ENCODE measurements at places on chromosomes 4 and X.

DNA sequence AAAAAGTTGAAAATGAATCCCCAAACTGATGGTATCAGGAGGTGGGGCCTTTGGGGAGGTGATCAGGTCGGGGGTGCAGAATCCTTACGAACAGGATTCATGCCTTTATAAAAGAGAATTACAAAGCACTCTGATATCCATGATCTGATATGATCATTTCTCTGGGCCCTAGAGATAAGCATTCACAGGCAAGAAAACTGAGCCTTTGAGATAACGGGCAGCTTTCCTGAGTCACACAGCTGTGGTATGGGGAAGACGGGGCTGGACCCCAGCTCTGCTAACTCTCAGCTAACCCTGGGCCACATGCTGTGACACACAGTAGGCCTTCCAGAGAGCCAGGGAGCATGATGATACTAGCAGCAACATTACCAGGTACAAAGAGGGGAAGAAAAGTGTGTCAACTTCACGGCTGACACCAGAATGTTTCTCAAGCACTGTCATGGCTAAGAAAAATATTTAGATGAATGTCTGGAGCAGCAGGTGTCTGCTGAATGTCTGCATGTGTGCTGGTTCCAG is 85.1 kb downstream of the SLC2A9 start:
- DNase-seq = no peak

DNA sequence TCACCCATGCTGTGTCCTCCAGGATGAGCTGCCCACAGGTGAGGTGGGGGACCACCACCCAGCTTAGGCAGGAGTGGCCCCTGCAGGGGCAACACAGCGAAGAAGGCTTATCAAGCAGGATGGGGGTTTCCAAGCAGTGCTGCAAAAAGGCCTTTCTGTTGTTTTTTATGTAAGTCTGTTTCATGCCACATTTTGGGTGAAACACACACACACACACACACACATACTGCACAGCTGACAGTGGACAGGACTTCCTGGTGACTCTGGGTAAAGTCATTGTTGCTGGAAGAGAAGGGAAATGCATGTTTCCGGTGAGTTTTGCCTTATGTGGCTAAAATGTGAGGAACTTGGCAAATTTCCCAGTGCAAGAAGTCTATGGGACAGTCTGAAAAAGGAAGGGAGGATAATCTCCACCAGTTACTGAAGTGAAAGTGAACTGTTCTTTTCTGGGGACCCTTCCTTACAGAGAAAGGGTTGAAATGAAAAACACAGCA is 119.2 kb downstream of the IRF2 start:
- no peak for DNase-seq

GRCh38 chrX:132088864-132089263 is 39.0 kb downstream of the FRMD7 start:
- no peak for DNase-seq

DNA sequence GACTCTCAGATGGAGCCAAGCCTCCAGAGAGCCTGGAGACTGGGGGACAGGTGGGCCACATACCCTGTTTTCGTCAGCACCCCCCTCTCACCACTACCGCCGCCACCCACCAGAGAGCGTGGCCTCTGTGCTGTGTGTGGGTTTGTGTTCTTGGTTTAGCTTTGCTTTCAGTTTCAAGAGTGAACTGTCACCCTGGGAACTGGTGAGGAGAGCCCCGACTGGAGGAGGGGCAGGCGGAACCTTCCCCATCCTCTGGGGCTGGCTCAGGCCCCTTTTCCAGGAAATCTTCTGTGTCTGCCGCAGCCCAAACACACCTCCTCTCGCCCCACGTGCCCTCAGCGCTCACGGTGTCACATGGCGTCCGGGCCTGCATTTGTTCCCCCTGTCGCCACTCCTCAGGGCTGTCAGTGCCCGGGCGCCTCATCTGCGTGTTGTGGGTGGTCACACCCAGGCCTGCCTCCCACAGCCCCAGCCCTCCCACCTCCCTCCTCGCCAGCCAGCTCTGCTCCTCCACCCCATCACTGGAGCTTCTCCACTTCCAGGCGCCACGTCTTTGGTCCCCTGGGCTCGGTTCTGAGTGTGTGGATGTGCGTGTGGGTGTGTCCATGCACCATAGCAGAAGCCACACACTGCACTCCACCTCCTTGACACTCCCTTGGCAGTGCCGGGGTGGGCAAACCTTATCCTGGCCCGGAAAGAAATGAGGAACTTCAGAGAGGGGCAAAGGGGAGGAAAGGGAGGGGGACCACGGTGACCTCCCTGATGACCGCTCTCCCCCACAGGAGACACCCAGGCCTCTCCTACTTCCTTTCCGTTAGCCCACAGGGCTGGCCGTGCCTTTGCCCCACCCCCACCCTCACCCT is 27.8 kb downstream of the ELF4 start:
- DNase-seq = peak; percentile 59

- DNase-seq = no peak
Measured at GRCh38 chr4:100312615-100313350, 122.5 kb upstream of the DDIT4L start.

GRCh38 chr4:145333786-145334185 is 147.9 kb upstream of the SMAD1 start:
- DNase-seq = no peak

- DNase-seq = no peak
Measured at GRCh38 chr4:75434105-75434504, 80.1 kb downstream of the RCHY1 start.

DNA sequence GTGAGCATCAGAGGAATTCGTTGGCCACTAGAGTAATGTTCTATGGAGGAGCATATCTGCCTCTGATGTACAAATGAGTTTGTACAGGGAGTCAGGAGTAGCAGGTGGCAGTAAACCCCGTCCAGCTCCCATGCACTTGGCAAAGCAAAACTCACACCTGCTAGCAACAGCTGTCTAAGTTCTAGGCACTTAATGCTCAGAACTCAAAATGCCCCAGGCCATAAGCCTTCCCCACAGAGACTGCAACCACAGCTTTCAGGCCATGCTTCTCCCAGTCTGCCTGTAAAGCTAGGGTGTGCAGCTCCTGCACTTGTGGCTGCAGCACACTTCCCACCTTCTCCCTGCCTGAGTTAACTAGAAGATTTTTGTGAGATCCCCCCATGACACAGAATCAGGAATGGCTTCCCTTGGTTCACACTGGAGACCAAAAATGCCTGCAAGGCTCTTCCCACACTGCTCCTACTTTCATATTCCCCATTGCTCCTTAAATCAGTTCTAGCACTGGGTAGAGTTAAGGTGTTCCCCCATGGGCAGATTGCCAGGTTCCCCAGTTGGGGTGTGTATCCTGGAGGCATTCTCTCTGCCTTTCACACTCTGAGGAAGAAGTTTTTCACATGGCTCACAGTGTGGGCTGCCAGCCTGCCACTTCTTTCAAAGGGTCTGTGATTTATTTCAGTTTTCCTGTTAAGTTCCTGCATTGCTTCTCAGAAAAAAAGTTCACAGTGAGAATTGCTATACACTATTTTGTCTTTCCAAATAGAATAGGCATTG is 189.9 kb downstream of the STPG2 start:
- DNase-seq = no peak

Measured in stimulated activated CD4-positive, alpha-beta T cell treated with anti-CD3 and anti-CD28 coated beads, Interleukin-4, amount 100 ng/mL, for 4 hours (primary cell).